Fibroblast of the aortic adventitia (primary cell): ENCODE measurements at places on chromosomes 3 and 15.
A peak's percentile ranks its signal among the peaks of the same experiment; 100 is the strongest.

GRCh38 chr3:119357190-119357589 lies 63.0 kb downstream of the ARHGAP31 start:
- no peak for DNase-seq

DNA sequence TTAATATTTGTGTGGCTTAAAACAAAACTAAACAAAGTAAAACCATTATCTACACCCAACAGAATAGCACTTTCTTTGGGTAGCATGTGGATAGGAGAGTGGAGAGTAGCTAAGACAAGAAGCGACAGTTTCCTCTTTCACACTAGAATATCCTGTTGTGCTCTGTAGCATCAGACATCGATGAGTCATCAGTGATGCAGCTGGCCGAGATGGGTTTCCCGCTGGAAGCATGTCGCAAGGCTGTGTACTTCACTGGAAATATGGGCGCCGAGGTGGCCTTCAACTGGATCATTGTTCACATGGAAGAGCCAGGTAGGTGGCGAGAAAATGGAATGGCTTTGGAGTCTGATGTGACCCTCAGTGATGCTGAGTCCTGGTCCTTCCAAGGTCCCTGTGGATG lies 108.1 kb downstream of the USP13 start:
- no peak for DNase-seq

DNA sequence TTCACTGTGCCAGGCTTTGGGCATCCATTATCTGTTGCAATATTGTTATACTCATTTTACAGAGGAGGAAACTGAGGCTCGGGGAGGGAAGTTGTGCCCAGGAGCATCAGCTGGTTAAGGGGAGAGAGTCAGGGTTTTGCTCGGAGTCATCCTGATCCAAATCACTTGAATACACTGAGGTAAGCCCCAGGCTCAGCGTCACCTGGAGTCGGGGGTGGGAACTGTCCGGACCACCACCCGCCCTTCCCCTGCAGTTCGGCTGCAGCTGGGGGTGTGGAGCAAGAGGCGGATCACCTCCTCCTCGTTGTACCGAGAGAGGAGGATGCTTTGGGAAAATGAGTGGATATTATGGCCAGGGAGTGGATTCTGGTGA lies 646 bp downstream of the HRH1 start:
- peak; percentile 41 for DNase-seq

GRCh38 chr3:151276038-151276686 lies 2.2 kb downstream of the P2RY14 start:
- no peak for DNase-seq

GRCh38 chr3:30286811-30287210 lies 319.6 kb upstream of the TGFBR2 start:
- DNase-seq: peak; percentile 49

- peak; percentile 39 for DNase-seq
These were observed 148.1 kb downstream of the NTRK3 start for GRCh38 chr15:88108477-88108876.

- DNase-seq: peak; percentile 86
These were observed 125.3 kb upstream of the THBS1 start for GRCh38 chr15:39455471-39455991.

- DNase-seq: no peak
These were observed 170.3 kb downstream of the NSMCE3 start for GRCh38 chr15:29099131-29099880.

DNA sequence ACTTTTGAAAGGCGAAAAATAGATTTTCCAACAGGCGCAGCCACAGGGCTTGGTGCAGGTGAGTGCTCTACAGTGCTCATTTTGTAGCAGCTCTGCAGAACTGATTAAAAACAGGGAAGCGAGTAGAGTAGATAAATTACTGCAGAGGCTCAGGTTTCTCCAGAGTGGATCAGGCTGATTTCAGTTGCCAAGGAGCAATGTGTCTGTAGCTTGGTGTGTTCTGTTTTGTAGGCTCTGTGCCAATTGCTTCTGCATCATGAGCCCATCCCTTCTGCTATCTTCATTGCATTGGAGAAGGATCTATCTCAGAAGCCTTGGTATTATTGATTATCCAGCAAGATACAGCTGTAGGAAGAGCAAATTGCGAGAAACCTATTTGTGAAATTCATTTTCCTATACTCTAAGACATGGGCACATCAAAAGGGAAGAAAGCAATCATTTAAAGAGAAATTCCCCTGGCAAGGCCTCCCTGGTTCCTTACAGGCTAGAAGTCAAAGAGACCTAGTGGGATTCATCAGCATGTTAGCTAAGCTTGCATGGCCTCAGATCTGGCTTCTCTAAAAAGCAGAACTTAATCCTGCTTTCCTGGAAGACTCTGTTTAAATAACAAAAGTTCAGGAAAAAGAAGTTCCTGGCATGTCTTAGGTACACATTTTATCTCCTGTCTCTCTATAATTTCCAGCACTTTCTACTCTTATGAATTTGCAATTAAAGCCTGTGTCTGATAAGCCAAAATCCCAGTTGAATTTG lies 432.4 kb upstream of the ATP10A start:
- no peak for DNase-seq

- peak; percentile 76 for DNase-seq
These were observed 60.2 kb downstream of the TMEM44 start for GRCh38 chr3:194572944-194573491.

GRCh38 chr3:180996415-180996932 lies 6.9 kb upstream of the DNAJC19 start:
- no peak for DNase-seq

- peak; percentile 46 for DNase-seq
These were observed 518.9 kb downstream of the NR2F2 start for GRCh38 chr15:96849271-96849900.

GRCh38 chr3:108804437-108804836 lies 18.1 kb upstream of the TRAT1 start:
- no peak for DNase-seq

DNA sequence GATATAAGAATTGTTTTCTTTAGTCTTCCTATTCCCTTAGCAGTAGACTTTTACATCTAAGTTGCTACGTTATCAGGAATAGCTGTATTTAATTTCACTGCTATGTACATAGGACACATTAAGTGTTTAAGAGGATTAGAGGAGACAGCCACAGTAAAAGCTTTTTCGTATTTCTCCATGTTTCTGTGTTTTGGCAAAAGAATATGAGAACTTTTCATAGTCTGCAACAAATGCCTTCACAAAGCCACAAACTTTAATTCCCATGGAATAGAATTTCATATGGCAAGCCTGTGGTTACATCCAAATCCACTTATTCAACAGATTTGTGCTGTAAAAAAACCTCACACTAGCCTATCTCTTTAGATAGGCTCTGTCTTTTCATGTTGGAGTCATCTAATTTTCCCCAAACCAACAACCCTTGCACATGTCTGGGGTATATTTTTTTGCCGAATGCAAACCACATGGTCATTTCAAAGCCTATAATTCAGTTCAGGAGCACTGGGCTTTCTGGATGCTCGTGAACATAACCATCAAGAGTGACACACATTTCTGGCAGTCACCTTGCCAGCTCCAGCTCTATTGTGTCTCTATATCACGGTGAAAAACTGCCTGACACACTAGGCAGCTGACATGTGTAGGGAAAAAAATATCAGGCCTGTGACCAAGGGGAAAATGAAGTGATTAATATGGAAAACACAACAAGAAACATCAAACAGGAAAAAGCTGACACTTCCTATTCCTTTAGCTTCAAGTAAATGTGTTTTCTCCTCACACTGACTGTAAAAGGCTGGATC lies 19.2 kb downstream of the PLD1 start:
- peak; percentile 72 for DNase-seq

DNA sequence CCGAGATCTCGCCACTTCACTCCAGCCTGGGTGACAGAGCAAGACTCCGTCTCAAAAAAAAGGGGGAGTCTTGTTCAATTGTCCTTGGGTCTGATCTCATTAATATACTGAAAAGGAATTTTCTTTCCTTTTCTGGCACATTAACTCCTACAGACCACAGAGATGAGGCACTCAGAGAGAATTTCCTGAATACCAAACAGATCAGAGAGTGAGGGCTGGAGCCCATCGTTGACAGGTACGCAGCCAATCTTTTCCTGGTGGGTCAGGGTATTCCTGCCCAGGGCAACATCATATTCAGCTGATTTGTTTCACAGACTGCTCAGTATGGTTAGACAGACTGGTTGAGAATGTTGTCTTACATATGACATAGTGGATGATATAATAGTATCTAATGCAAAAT lies 82.8 kb upstream of the TNFSF10 start:
- no peak for DNase-seq

- DNase-seq: peak; percentile 11
These were observed 486.0 kb upstream of the AGTR1 start for GRCh38 chr3:148211725-148212124.

DNA sequence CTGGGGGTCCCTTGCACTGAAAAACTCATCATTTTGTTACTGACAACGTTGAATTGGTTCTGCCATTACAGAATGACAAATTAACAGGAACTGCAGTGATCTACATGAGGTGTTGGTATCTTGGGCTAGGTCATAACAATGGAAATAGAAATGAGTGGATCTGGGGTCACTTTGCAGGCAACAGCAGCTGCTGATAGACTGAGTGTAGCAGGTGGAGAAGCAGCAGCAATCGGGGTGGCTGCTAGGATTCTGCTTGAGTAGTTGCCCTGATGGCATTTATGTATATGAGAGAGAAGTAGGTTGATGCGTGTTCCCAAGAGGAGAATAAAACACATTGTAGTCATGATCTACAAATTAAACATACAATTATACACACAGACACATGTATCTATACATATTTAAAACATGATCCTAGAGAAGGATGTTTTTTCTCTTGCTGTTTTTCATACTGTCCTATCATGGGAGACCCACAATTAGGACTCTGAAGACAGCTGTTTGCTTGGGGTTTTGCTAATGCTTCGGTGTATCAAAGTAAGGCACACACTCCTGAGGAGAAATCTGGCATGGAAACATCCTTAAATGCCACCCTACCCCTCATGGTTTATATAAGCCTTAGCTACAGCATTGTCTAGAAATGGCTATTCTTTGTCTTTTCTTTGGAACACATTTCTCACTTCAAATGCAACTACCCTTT lies 15.8 kb upstream of the THBS1 start:
- DNase-seq: no peak

- DNase-seq: no peak
These were observed 10.7 kb downstream of the RPUSD3 start for GRCh38 chr3:9833078-9833477.

- DNase-seq: no peak
These were observed 98.1 kb upstream of the ARHGEF3 start for GRCh38 chr3:56899851-56900250.

- DNase-seq: no peak
These were observed 175.2 kb downstream of the TAFA4 start for GRCh38 chr3:68757157-68757556.

- no peak for DNase-seq
These were observed 40.3 kb downstream of the HGD start for GRCh38 chr3:120641696-120642246.

- no peak for DNase-seq
These were observed 20.5 kb downstream of the CD47 start for GRCh38 chr3:108070356-108070755.
